ENCODE measurements at places on chromosomes 13 and 19.
A peak's percentile ranks its signal among the peaks of the same experiment; 100 is the strongest.

- peak; percentile 80 for DNase-seq
Measured at GRCh38 chr19:16771618-16772017, 52.0 kb downstream of the NWD1 start.

DNA sequence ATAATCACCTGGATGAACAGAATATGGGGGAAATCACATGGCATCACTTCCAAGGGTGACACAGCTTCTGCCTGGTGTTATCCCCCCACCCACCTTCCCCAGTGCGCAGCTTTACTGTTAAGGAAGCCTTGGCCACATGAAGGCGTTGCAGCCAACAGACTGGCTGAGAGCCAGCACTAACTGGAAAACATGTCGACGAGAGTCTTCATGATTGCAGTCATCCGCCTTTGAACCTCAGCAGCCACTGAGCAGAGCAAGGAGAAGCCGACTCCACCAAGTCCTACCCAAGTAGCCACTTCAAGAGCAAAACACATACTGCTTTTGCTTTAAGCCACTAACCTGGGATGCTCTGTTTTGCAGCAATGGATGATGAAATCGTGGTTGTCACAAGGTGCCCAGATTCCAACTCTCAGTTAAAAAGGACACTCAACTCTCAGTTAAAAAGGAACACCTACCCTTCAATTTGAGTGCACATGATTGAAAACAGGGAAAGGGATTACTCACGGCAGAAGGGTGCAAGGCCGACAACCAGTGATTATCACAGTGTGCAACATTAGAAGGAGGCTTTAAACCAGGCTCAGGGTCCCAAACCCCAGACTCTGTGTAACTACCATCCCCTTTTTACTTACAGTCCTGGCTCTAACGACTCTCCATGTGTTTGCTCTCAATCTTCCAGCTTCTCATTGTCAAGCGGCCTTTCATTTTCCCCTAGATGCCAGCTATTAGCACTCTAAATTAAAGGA lies 149.1 kb downstream of the KLF12 start:
- DNase-seq: no peak

- DNase-seq: no peak
Measured at GRCh38 chr13:80389073-80390038, 48.4 kb upstream of the SPRY2 start.

DNA sequence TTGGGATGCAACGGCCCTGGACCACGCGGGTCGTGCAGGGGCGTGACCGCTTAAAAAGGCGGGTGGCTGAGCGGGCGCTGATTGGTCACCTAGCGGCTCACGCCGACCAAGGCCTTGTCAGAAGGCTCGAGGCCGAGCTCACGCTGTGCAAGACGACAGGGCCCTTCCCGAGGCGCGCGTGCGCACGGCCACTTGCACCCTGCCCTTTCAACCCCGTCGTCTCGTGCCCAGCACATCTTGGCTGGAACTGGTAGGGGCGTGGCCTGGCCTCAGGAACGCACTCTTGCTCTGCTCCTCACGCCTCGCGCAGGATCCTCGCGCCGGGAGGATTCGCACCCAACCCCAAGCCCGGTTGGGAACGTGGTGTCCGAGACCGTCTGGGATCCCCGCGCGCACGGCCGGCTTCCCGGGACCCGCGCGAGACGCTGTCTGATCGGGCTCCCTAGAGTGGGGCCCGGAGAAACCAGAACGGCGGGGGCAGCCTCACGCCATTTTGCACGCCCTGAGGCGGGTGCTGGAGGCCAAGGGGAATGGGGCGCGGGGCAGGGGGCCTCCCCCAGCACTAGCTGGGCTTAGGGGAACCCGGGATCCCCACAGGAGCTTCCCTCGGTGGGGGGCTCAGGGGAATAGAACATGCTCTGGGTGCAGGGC lies at the start of gene MEIOSIN:
TSS of gene MEIOSIN (plus strand) at position 280 of the 651 bp plus-strand sequence. CDS start 1,938 bp downstream, outside the sequence.
- no peak for DNase-seq

DNA sequence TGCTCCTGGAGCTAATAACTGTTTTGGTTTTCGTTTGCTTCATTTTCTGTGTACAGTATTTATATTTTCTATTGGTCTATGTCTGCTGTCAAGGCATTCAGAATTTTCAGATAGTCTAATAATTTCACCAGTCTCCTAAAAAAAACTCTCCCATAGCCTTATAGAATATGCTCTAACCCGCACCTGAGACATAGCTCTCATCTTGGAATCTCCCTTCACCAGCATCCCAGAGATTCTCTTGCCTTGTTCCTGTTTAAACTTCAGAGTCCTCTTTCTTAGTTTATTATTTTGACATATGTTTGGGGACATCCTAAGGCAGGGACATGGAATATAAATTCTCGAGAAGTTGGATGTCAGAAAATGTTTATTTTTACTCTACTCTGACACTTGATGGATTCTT lies 58.3 kb upstream of the MED4 start:
- no peak for DNase-seq

DNA sequence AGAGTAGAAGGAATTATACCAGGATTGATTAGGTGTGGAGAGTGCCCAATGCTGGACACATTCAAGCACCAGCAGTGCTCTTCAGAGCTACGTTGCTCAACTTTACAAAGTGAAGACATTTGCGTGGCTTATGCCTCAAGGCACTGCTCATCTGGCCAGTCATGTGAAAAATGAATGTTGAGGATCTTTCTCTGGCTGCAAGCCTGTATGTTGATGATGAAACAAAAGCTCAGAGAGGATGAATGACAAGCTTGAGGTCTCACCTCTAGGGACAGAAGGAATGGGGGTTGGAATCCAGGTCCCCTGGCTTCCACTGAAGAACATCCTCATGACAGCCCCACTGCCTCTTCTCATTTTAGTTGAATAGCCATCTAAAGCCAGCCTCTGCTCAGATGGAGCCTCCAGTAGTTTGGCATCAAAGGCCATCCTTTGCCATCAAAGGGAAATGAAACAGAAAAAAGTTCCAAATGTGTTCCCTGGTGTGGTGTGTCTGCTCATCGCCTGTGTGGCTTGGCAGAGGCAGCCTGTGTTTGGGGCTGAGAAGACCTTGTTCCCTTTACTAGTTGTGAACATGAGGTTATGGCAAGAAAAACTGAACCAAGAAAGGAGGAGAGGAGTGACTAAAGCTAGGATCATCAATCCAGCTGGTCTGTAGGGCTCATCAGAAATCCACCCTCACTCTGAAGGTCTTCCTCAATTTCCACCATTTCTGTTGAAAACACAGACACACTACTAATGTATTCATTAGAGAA lies 114.0 kb upstream of the KL start:
- DNase-seq: no peak

GRCh38 chr13:51742031-51742430 lies 61.9 kb downstream of the DHRS12 start:
- DNase-seq: no peak

DNA sequence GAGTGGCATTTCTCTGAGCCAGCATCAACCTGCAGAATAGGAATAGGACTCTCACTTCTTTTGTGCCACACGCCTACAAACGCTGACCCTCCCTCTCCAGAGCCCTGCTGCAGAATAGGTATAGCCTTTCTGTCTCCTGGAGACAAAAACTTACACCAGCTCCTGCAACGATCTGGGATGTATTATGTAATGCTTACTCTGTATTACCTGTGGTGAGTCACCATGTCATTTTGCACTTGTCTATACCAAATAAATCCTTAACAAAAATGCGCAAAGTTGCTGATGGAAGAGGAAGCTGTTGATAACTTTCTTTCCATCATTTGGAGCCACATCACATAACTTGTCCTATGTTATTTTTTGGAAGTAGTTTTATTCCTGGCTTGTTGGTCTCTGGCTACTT lies 155.8 kb upstream of the FNDC3A start:
- DNase-seq: no peak

All from SJSA1 (cell line).